Cardiac septum (tissue), 1 donor: ENCODE measurements at places on chromosomes 4 and X. TPM values are rescaled to one million over a fixed set of nuclear protein-coding genes. Genes with fewer than 3 reads are reported as not detected.

DNA sequence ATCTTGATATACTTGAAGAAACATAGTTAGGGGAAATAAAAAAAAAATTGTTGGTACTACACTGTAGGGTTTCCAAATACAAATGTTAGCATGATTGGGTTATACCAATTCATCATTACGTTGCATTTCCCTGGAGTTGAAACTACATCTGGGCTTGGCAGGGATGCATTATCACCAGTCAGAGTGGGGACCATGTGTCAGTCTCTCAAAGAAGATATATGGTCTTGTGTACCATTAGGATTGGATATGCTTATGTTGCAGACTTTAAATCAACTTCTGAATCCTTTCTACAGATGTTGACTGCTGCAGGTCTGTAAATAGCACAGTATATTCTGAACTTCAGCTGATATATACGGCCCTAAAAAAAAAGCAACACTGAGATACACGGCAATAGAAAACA is 188.5 kb downstream of the SLIT2 start:
- DNase-seq: no peak

DNA sequence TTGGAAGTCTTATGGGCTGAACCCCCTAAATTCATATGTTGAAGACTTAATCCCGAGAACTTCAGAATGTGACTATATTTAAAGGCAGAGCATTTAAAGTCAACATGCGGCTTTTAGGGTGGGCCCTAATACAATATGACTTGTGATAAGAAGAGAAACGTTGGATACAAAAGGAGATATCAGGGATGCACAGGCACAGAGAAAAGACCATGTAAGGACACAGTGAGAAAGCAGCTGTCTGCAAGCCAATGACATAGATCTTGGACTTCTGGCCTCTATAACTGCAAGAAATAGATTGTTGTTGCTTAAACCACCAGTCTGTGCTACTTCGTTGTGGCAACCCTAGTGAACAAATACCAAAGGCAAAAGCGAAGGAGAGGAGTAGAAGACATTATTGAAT is 42.2 kb downstream of the GABRG1 start:
- no peak for DNase-seq

GRCh38 chr4:126658411-126658810 is 974.3 kb upstream of the INTU start:
- DNase-seq: no peak

GRCh38 chrX:25043192-25043591 is 27.4 kb upstream of the ARX start:
- DNase-seq: no peak

DNA sequence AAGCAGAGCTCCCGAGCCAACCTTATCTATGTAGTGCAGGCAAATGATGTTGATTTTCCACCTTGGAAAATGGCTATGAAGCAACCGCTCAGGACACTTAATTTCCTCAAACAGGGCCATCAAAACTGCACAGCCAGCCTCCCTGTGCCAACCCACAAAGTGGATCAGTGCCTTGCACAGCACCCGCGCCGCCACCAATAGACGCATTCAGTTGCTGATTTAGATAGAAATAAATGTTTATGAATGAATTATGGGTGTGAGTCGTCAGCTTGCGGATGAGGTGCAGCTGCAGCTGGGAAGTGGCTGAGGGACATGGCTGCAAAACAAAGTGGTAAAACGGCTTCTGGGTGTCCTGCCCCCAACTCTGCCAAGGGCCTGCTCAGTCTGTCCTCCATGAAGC is 47.0 kb downstream of the SOD3 start:
- DNase-seq: no peak

DNA sequence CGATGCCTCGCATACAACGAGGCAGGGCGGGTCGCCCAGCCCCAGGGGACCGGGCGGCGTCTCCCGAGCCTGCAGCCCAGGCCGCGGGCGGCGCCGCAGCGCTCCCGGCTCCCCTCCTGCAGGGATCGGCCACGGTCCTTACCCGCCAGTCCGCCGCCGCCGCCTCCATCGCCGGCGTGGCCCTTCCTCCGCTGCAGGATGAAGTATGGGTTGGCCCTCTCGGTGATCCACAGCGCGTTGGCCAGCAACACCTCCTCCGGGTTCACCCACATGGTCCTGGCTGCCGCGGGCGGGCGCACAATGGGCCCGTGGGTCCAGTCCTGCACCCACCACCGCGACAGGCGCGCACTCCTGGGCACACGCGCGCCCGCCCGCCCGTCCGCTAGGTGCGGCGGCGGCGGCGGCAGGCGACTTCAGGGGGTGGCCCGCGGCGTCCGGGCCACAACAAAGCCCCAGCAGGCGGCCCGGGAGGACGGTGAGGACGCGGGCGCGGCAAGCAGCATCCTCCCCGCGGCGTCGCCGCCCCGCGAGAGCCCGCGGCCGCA is 339 bp downstream of the TBC1D9 start:
- peak; percentile 83 for DNase-seq

- no peak for DNase-seq
Measured at GRCh38 chrX:126770179-126770578, 49.4 kb upstream of the PRR32 start.

Gene OPRPN
- total RNA-seq: not detected

Gene ANOS1
- 4.2 TPM for total RNA-seq
